Spinal cord (tissue), 10 donors: ENCODE measurements at places on chromosomes 2 and 18. TPM values are rescaled to one million over a fixed set of nuclear protein-coding genes. Genes with fewer than 3 reads are reported as not detected.

The CKAP2L gene
- total RNA-seq, result 6.8 TPM

The USP37 gene
- total RNA-seq, result 29.7 TPM

The ANKRD36B gene
- total RNA-seq, result 88.5 TPM

The FIGN gene
- total RNA-seq, result 6.6 TPM

The VSNL1 gene
- 215 TPM for total RNA-seq

The DSG1 gene
- total RNA-seq, result 1.5 TPM

The ST8SIA3 gene
- 38.1 TPM for total RNA-seq

The TUBB8B gene
- total RNA-seq, result not detected

The C2orf92 gene
- total RNA-seq, result 9.2 TPM

The KATNAL2 gene
- 9.6 TPM for total RNA-seq

The GBX2 gene
- total RNA-seq, result 3.3 TPM

The MARCHF4 gene
- 8.2 TPM for total RNA-seq

The KIAA2012 gene
- total RNA-seq, result 1.2 TPM

The SLC5A7 gene
- total RNA-seq, result 3.7 TPM

The UGT1A10 gene
- total RNA-seq, result not detected

The FAM237A gene
- total RNA-seq, result not detected

The AQP4 gene
- total RNA-seq, result 1,006 TPM

The CDCA7 gene
- total RNA-seq, result 6.3 TPM

The CRYGC gene
- not detected for total RNA-seq

The FBXO15 gene
- 5.4 TPM for total RNA-seq

The KCNK3 gene
- 13.4 TPM for total RNA-seq

The GDF7 gene
- 1.1 TPM for total RNA-seq

The GAD1 gene
- total RNA-seq, result 60.9 TPM

The TMEM247 gene
- total RNA-seq, result not detected

The GREB1L gene
- total RNA-seq, result 7.9 TPM

The LOXHD1 gene
- total RNA-seq, result 0.20 TPM

The CSRNP3 gene
- total RNA-seq, result 32.7 TPM

The TRIM43 gene
- 0.59 TPM for total RNA-seq

The ZNF385B gene
- total RNA-seq, result 4.4 TPM

The MAB21L4 gene
- 0.22 TPM for total RNA-seq

The SPDYA gene
- 2.3 TPM for total RNA-seq

The EVX2 gene
- 0.59 TPM for total RNA-seq

The TDRD15 gene
- total RNA-seq, result 0.20 TPM

The CRYGD gene
- total RNA-seq, result 1.2 TPM

The TCF4 gene
- 234 TPM for total RNA-seq
